NAMALWA (cell line): ENCODE measurements at places on chromosomes 5 and 9.

DNA sequence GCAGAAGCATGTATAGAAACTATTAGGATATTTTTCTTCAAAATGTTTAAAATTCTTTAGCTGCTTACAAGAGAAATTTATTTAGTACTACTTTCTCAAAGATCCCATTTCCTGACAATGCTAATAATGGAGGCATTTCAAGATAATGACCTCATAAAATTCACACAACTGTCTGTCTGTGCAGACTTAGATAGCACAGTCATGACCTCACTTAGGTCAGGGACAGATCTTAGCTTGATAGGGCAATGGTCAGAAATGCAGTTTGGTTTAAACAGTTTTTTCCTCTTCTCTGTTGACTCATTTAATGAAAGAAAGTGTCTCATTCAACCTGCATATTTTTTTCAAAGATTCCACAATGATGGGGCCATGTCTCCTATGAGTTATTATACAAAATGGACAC is 128.4 kb downstream of the GRIA1 start:
- no peak for DNase-seq

GRCh38 chr5:160211352-160211751 is 18.0 kb upstream of the FABP6 start:
- no peak for DNase-seq

DNA sequence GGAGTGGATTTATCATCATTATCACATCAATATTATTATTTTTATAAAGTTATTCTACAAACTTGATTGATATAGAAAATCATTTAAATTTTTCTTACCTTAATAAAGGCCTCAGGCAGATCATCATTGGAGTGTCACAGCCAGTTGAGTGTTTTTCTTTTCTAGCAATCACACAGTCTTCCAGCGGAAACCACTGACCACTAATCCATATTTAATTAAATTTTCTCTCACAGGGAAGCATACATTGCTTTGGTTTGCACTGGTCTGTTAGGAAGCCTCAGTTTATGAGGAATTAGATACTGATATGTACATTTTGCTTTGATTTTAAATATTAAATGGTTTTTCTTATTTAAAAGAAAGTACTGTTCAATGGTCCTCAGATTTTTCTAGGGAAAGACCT is 6.7 kb downstream of the SPZ1 start:
- DNase-seq: no peak

- DNase-seq: peak; percentile 11
Observed at GRCh38 chr5:128494516-128494915, 43.5 kb downstream of the FBN2 start.

- DNase-seq: no peak
Observed at GRCh38 chr9:131422241-131422792, 28.4 kb downstream of the PRRC2B start.

GRCh38 chr9:116313638-116314037 is 160.0 kb downstream of the PAPPA start:
- peak; percentile 2 for DNase-seq

- DNase-seq: no peak
Observed at GRCh38 chr5:142048272-142048671, 35.4 kb upstream of the GNPDA1 start.

GRCh38 chr5:80516826-80517225 is 28.9 kb downstream of the FAM151B start:
- peak; percentile 3 for DNase-seq

- DNase-seq: no peak
Observed at GRCh38 chr9:114049441-114050225, 28.5 kb downstream of the AMBP start.

- no peak for DNase-seq
Observed at GRCh38 chr9:91117959-91118703, 243.6 kb downstream of the AUH start.

DNA sequence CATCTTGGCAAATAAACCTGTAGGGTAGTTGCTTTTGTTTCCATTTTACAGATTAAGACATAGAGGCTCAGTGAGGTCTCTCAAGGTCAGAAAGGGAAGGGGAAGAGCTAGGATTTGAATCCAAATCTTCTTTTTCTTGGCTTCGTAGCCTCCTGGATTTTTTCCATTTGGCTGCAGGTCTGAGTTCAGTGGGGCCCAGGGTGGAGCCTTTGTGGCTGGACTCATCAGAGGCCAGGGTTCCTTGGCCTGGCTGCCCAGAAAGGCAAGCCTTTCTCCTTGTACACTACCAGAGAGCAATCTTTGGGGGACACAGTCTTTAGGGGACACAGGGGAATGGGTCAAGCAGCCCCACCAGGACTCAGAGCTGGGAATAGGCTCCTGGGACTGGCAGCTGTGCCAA is 10.5 kb upstream of the TRAF1 start:
- no peak for DNase-seq

DNA sequence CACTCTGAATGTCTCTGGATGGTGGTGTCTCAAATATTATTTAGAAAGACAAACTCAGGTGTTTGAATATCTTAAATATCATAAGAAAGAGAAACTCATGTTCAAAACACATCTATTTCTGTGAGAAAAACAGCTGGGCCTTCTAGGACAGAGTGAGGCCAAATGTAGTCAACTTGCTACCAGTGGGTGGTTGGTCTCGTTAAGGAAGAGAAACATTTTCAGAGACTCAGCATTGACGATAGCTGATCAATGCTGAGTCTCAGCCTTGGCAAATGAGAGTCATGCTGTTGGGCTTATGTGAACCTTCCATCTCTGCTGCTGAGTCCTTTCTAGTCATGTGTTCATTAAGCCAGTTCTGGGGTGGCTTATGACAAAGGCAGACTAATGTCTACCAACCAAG is 418.0 kb downstream of the CETN3 start:
- DNase-seq: no peak

- DNase-seq: no peak
Observed at GRCh38 chr5:141040093-141040770, 10.9 kb upstream of the PCDHB1 start.

- no peak for DNase-seq
Observed at GRCh38 chr5:154394307-154394706, 51.5 kb upstream of the SAP30L start.

- DNase-seq: no peak
Observed at GRCh38 chr9:129154866-129155477, 23.1 kb downstream of the IER5L start.
